ENCODE measurements at places on chromosomes 2 and 18. TPM values are rescaled to one million over a fixed set of nuclear protein-coding genes. Genes with fewer than 3 reads are reported as not detected.

Gene IL18RAP
- 0.57 TPM for total RNA-seq

Gene CBLN2
- 0.17 TPM for total RNA-seq

Gene THSD7B
- under 0.01 TPM for total RNA-seq

Gene TRIM43
- total RNA-seq, result not detected

Gene ATP6V1B1
- not detected for total RNA-seq

GRCh38 chr2:164903204-164903603, 52.1 kb downstream of the SLC38A11 start:
- H3K4me1 ChIP-seq, result peaks cover 14% of the 10 kb centered on the region
- no peak for DNase-seq
- no peak overlapping the region for H3K4me3 ChIP-seq
- H3K36me3 ChIP-seq, result no peaks in the 10 kb centered on the region

GRCh38 chr2:134362740-134363139, 108.9 kb downstream of the MGAT5 start:
- peaks cover 45% of the 10 kb centered on the region for H3K4me1 ChIP-seq
- no peak for DNase-seq
- no peak overlapping the region for H3K27ac ChIP-seq
- H3K36me3 ChIP-seq, result peaks cover 13% of the 10 kb centered on the region
- no peak overlapping the region for H3K4me3 ChIP-seq
- H3K27me3 ChIP-seq, result no peaks in the 10 kb centered on the region

DNA sequence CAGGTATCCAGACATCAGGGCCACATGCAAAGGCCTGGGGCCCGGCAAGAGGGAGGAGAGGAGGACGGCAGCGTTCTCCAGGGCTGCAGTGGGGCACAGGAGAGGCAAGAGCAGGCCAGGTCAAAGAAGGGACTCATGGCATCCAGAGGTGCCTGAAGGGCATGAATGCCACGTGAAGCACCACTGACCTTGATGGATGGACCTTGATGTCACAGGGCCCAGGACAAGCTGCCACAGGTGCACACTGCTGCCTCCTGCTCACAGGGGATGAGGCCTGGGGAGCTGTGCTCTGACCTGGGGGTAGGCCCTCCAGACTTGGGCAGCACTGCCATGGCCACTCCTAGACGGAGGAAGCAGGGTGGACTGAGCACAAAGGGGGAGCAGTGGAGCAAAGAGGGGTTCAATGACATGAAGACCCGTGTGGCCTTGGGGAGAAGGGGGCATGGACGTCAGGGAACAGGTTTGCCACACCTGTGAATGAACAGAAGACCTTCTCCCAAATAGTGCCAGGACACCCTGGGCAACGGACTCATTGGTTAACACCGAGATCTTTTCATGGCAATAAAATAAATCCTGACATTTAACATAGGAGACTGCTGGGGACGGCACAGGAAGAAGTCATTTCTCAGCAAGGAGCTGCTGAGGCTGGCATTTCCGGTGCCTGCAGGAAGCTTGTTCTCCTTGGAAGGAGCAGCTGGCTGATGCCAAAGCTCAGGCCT, 65.6 kb downstream of the EMX1 start:
- H3K4me1 ChIP-seq, result no peaks in the 10 kb centered on the region
- H3K27me3 ChIP-seq, result no peaks in the 10 kb centered on the region
- no peak overlapping the region for H3K4me3 ChIP-seq
- peaks cover 28% of the 10 kb centered on the region for H3K36me3 ChIP-seq
- no peak overlapping the region for H3K27ac ChIP-seq

GRCh38 chr2:101119431-101119830, 31.8 kb downstream of the TBC1D8 start:
- H3K27ac ChIP-seq, result peak overlapping the region; percentile 67
- no peak overlapping the region for H3K4me3 ChIP-seq
- H3K36me3 ChIP-seq, result no peaks in the 10 kb centered on the region
- DNase-seq, result no peak

DNA sequence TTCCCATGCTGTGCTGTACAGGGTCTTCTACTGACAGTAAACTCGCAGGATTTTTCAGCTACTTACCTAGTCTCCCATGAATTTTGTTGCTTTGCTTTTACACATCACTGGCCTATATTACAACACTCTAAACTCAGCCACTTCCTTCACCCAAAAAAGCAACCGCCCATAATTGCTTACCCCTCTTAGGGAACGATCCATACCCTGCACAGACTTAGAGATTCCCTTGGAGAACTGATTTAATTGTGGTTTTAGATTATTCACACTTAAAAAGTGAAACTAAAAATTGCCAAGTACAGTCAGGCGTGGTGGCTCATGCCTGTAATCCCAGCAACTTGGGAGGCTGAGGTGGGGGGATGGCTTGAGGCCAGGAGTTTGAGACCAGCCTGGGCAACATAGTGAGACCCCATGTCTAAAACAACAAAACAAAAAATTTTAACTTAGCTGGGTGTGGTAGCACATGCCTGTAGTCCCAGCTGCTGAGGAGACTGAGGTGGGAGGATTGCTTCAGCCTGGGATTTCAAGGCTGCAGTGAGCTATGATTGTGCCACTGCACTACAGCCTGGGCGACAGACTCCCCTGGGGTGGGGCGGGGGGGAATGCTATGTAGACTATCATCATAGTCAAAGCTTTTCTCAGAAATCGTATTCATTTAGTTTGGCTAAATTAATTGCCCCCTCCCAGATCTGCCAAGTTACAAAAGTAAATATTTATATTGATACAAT, 19.3 kb downstream of the MRPL30 start:
- H3K36me3 ChIP-seq, result peaks cover 33% of the 10 kb centered on the region
- no peak for DNase-seq
- no peak overlapping the region for H3K4me3 ChIP-seq

DNA sequence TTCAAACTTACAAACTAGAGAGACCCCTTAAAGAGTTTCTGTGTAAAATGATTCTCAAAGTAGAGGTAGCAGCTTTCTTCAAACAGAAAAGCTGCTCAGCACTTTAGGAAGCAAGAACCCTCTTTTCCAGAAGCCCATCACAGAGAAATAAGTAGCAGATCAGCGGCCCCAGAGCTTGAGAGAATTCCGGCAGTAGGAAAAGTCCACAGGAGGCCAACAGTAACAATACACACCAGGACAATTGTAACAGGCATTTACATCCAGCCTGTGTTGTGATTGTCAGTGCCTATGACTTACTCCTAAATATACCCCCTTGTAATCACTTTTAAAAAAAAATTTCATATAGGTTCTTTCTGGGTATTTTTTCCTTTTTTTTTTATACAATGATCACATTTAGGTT, 161.4 kb upstream of the ACVR2A start:
- no peaks in the 10 kb centered on the region for H3K36me3 ChIP-seq
- no peak overlapping the region for H3K27ac ChIP-seq
- peaks cover 5% of the 10 kb centered on the region for H3K4me1 ChIP-seq
- H3K27me3 ChIP-seq, result no peaks in the 10 kb centered on the region

GRCh38 chr2:133732982-133733900, 165.0 kb upstream of the NCKAP5 start:
- no peak overlapping the region for H3K27ac ChIP-seq
- no peak overlapping the region for H3K4me3 ChIP-seq
- H3K4me1 ChIP-seq, result no peaks in the 10 kb centered on the region
- H3K36me3 ChIP-seq, result no peaks in the 10 kb centered on the region

DNA sequence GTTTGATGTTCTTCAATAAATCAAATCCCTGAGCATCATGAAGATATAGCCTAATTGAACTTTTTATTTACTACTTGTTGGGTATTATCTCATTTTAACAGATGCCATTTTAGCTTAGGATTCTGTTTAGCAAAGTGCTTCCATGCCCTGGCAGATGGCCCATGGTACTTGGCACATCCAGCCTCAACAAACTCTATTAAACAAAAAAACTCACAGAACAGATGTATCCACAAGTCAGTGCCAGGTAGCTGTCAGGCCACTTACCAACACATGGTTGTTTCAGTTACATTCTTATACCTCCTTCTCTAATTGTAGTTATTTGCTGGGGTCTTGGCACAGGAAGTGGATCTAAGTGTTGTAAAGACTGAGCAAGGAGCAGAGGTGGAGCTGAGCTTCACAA, 29.6 kb downstream of the GAD1 start:
- H3K36me3 ChIP-seq, result no peaks in the 10 kb centered on the region
- H3K4me3 ChIP-seq, result no peak overlapping the region
- H3K27me3 ChIP-seq, result no peaks in the 10 kb centered on the region
- peak; percentile 47 for DNase-seq

- no peaks in the 10 kb centered on the region for H3K36me3 ChIP-seq
- no peaks in the 10 kb centered on the region for H3K4me1 ChIP-seq
- H3K27me3 ChIP-seq, result no peaks in the 10 kb centered on the region
Measured at GRCh38 chr2:116874021-116874420, 940.5 kb upstream of the DDX18 start.

GRCh38 chr2:98869870-98870269, 66.2 kb downstream of the CRACDL start:
- no peaks in the 10 kb centered on the region for H3K27me3 ChIP-seq
- no peak overlapping the region for H3K27ac ChIP-seq
- peaks cover 5% of the 10 kb centered on the region for H3K4me1 ChIP-seq
- no peaks in the 10 kb centered on the region for H3K36me3 ChIP-seq
- H3K4me3 ChIP-seq, result no peak overlapping the region
- DNase-seq, result peak; percentile 80

DNA sequence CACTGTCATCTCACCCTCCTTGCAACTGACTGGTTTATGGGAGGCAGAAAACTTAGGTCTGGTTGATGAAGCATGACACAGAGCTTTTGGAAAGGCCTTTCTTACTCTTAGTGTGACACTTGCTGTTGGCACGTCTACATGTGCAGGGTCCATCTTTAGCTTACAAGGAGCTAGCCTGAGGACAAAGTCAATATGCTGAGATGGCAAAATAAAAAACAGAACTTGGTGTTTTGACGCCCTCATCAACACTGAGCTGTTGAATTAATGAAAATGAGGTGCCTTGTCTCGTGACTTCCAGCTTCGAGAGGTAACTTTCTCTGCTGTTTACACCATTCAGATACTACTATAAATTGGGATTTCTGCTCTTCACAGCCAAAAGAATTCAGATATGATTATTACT, 78.5 kb upstream of the KIDINS220 start:
- no peak for DNase-seq
- no peaks in the 10 kb centered on the region for H3K27me3 ChIP-seq
- no peak overlapping the region for H3K4me3 ChIP-seq
- H3K27ac ChIP-seq, result no peak overlapping the region
- no peaks in the 10 kb centered on the region for H3K4me1 ChIP-seq
- H3K36me3 ChIP-seq, result no peaks in the 10 kb centered on the region

DNA sequence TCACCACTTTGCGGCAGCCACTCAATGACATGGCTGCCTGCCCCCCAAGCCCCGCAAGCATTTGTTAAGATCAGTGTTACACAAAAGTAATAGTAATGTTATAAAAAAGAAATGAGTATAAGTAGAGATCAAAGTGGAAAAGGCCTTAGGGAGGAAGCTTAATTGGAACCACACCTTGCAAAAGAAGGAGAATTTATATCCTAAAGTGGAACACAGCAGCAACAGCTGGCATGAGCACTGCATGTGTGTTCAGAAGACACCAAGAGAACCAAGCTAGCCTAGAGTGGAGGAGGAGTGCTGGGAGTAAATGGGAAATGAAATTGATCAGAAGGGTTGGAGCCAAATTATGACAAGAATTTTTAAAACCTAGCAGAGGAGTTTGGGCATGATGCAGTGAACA, 73.1 kb upstream of the STK17B start:
- H3K27me3 ChIP-seq, result no peaks in the 10 kb centered on the region
- H3K4me1 ChIP-seq, result peaks cover 6% of the 10 kb centered on the region
- DNase-seq, result no peak
- no peak overlapping the region for H3K4me3 ChIP-seq
- H3K27ac ChIP-seq, result no peak overlapping the region

- H3K27me3 ChIP-seq, result no peaks in the 10 kb centered on the region
- peaks cover 29% of the 10 kb centered on the region for H3K36me3 ChIP-seq
- peaks cover 65% of the 10 kb centered on the region for H3K4me1 ChIP-seq
Measured at GRCh38 chr2:239197146-239197545, 203.7 kb downstream of the HDAC4 start.

DNA sequence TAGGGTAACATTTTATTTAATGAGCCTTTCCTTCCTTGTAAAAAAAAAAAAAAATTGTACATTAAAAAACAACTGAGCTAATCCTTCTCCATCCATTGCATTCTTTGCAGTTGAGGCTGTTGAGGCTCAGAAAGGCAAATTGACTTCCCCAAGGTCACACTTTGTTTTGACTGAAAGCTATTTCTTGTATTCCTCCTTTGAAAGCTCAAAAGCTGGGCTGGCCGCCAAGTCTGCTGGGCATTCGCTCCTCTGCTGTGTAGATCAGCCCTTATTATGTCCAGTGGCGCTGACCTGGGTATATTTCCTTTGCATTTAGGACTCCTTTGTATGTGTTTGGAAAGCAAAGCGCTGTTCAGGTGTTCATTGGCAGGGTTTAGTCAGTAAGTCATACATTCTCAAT, 44.0 kb downstream of the SGPP2 start:
- H3K27me3 ChIP-seq, result no peaks in the 10 kb centered on the region
- no peak overlapping the region for H3K27ac ChIP-seq
- peaks cover 3% of the 10 kb centered on the region for H3K4me1 ChIP-seq
- no peak for DNase-seq
- no peaks in the 10 kb centered on the region for H3K36me3 ChIP-seq

GRCh38 chr2:9020267-9020666, 16.8 kb upstream of the MBOAT2 start:
- no peaks in the 10 kb centered on the region for H3K27me3 ChIP-seq
- no peaks in the 10 kb centered on the region for H3K4me1 ChIP-seq
- H3K27ac ChIP-seq, result no peak overlapping the region
- DNase-seq, result no peak
- H3K36me3 ChIP-seq, result no peaks in the 10 kb centered on the region

DNA sequence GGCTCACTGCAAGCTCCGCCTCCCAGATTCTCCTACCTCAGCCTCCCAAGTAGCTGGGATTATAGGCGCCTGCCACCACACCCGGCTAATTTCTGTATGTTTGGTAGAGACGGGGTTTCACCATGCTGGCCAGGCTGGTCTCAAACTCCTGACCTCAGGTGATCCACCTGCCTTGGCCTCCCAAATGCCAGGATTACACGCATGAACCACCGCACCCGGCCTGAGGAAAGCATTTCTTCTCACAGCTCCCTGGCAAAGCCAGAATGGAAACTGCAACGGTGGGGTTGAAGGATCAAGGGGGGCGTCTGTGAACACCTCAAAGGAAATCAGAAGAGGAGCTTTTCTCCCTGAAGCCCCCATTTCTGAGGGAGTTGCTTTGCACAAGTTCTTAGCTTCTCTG, 11.2 kb upstream of the TEX51 start:
- H3K27ac ChIP-seq, result no peak overlapping the region
- peaks cover 12% of the 10 kb centered on the region for H3K4me1 ChIP-seq
- no peak overlapping the region for H3K4me3 ChIP-seq
- H3K27me3 ChIP-seq, result no peaks in the 10 kb centered on the region
- no peaks in the 10 kb centered on the region for H3K36me3 ChIP-seq
- DNase-seq, result no peak

DNA sequence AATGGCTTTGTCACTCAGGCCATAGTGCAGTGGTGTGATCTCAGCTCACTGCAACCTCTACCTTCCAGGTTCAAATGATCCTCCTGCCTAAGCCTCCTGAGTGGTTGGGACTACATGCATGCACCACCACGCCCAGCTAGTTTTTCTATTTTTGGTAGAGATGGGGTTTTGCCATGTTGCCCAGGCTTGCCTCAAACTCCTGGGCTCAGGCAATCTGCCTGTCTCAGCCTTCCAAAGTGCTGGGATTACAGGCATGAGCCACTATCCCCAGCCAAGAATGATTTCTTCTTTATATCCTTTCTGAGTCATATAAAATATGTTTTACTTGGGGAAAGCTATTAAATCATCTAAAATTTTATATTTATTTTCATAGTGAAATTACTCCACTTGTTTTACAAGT, 61.3 kb downstream of the CYBRD1 start:
- H3K4me1 ChIP-seq, result no peaks in the 10 kb centered on the region
- H3K36me3 ChIP-seq, result no peaks in the 10 kb centered on the region
- DNase-seq, result no peak
- H3K27ac ChIP-seq, result no peak overlapping the region
